HuH-7.5 (cell line): ENCODE measurements at places on chromosomes 4 and X.

GRCh38 chr4:103754844-103755243, 35.1 kb upstream of the TACR3 start:
- no peak for DNase-seq

DNA sequence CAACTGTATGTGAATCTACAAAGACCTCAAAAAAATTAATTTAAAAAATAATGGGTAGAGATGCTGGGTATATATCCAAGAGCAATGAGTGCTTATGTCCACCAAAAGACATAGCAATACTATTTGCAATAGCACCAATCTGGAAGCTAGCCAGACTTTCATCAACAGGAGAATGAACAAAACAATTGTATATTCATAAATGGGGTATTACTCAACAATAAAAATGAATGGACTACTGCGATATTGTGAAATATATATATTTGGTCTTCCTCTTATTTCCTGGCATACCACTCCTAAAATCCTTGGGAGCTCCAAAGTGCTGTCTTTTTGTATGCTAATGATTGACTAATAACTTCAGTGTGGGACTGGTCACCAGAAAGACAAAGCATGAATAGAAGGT, 77.5 kb downstream of the MSN start:
- no peak for DNase-seq

GRCh38 chr4:81648576-81649275, 177.0 kb upstream of the RASGEF1B start:
- DNase-seq, result no peak

GRCh38 chr4:151173871-151174270, 74.4 kb downstream of the RPS3A start:
- DNase-seq, result no peak

GRCh38 chr4:98765771-98766170, 107.4 kb upstream of the TSPAN5 start:
- DNase-seq, result no peak
